Activated CD4-positive, alpha-beta T cell treated with anti-CD3 and anti-CD28 coated beads, Interleukin-2, amount 50 U/mL, for 16 hours (primary cell): ENCODE measurements at places on chromosomes 3 and 15.

DNA sequence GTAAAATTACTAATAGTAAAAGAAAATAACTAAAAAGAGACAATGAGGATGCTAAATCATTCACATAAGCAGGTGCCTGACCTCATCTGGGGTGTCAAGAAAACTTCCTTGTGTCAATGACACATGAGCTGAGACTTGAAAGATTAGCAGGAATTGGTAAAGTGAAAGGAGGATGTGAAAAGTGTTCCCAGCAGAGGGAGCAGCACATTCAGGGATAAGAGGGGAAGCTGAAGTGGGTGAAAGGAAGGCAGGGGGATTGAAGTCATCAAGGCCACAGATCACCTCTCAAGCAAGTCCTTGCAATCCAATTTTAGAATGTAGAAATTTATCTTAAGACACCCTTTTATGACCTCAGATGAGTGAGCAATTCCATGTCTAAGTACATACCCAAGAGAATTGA, 60.2 kb upstream of the ACP3 start:
- no peak for DNase-seq

- no peak for DNase-seq
Observed at GRCh38 chr3:35639254-35640186, at the start of gene ARPP21. ARPP21 (plus strand) TSS chr3:35639525; CDS start chr3:35681752, 42,227 bp downstream.

DNA sequence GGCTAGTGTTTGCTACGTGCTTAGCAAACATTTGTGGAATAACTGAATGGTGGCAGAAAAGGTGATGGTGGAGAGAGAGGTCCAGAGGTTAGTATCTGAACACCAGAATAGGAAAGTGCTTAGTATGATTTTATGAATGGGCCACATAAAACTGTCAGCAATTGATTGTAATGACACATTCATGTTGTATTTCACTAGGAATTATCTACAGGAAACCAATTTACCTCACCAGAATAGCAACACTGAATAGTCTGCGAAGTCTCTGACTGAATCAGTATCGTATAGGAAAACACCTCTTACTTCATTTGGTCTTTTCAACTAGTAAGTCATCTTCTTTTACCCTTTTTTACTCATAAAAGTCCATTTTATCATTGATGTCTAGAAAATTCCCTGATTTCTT, 8.2 kb upstream of the ATP11B start:
- no peak for DNase-seq

GRCh38 chr3:191176038-191176785, 22.8 kb upstream of the OSTN start:
- no peak for DNase-seq
